Articular chondrocyte of knee joint (primary cell): ENCODE measurements at places on chromosomes 5 and 9. TPM values are rescaled to one million over a fixed set of nuclear protein-coding genes. Genes with fewer than 3 reads are reported as not detected.

N4BP3 gene
- total RNA-seq = 0.26 and 0.32 TPM in 2 replicates

OTULINL gene
- total RNA-seq = 0.13 and 0.22 TPM in 2 replicates

OLFM1 gene
- 9.0 and 10.7 TPM in 2 replicates for total RNA-seq

BNC2 gene
- 66.8 and 81.3 TPM in 2 replicates for total RNA-seq

GARIN3 gene
- total RNA-seq = not detected in 2 replicates

SLC4A9 gene
- total RNA-seq = not detected in 2 replicates

KCNV2 gene
- not detected in 2 replicates for total RNA-seq

C5 gene
- total RNA-seq = 10.2 and 12.0 TPM in 2 replicates

PLAC8L1 gene
- not detected in 2 replicates for total RNA-seq

CD14 gene
- 2.9 and 5.3 TPM in 2 replicates for total RNA-seq
